ENCODE measurements at places on chromosomes 7 and 10.
A peak's percentile ranks its signal among the peaks of the same experiment; 100 is the strongest.

DNA sequence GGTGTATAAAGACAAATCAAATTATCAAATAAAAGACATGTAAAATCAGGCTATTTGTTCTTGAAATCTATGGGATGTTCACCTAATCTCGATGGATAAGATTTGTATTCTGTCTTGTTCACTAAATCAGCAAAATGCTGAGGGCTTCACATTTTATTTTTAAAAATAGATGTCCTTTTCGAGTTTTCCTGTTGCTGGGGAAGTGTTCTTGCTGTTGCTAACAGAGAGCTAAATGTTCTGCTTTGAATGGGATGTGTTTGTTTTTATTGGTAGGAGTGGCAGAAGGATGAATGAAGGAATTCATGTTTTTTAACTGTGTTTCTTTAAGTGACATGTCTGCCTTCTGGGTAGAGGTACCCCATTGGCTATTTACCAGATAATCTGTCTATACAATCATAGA lies 7.3 kb upstream of the SNX13 start:
- DNase-seq: no peak

GRCh38 chr10:75291805-75292204 lies 56.0 kb upstream of the COMTD1 start:
- no peak for DNase-seq

DNA sequence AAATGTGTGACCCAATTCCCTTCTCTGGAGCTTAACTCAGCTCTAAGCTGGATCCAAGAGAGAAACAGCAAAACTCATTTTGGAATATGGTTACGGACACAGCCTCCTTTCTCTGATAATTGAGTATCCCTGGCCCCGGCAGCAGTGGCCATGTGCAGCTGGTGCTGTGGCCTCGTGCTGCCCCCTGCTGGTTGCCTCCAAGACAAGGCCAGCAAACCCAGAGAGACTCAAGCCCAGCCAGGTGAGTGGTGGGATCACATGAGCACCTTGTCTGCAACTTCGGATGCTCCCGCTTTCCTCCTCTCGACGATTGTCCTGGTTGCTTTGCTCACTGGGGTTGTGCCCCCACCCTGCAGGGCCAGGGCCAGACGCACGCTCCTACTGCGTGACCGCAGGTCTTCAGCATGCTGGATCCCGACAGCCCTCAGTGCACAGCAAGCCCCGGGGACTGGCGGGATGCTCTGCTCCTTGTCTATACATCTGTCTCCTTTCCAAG lies 19.4 kb downstream of the SFTPD start:
- peak; percentile 65 for DNase-seq

- DNase-seq: no peak
Observed at GRCh38 chr7:139232904-139233303, 1.9 kb downstream of the UBN2 start.

DNA sequence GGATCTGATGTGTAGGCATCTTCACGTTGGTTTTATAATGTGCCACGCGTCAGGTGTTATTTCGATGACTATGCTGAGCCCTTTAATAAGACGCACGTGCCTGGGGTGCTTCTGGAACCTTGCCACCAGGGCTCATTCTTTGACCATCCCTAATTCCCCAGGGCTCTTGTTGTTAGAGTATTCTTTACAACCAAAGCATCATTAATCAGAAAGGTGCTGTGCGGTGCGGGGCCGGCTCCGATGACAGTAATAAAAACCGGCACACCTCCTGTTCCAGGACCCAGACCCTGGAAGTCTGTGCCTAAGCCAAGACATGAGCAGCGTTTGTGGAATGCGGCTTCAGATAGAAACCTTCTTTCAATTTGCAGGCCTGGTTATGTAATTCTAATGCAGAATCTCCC lies 58.4 kb downstream of the MGMT start:
- no peak for DNase-seq

DNA sequence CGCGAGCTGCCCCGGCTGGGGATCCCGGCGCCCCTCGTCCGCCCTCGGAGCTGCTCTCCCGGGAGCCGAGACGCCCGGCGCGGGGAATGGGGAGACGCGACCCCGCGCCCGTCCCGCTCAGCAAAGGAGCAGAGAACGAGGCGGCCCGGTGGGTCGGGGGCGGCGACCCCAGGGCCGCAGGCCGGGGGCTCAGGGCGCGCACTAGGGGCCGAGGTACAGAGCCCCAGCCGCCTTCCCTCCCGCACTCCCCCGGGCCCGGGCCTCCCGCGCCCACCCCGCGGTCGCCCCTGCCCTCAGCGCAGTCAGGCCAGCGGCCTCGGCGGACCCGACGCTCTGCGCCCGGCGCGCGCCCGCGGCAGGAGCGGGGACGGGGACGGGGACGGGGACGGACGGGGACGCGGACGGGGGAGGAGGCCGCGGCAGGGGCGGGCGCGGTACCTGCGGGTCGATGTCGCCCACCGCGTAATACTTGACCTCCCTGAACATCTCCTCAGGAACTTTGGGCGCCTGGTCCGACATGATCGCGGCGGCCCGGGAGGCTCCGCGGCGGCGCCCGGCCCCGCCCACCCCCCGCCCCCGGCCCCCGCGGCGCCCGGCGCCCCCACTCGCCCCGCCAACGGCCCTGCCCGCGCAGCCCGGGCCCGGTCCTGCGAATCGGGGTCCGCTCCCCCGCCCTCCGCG lies 373 bp downstream of the PAXIP1 start:
- peak; percentile 18 for DNase-seq

DNA sequence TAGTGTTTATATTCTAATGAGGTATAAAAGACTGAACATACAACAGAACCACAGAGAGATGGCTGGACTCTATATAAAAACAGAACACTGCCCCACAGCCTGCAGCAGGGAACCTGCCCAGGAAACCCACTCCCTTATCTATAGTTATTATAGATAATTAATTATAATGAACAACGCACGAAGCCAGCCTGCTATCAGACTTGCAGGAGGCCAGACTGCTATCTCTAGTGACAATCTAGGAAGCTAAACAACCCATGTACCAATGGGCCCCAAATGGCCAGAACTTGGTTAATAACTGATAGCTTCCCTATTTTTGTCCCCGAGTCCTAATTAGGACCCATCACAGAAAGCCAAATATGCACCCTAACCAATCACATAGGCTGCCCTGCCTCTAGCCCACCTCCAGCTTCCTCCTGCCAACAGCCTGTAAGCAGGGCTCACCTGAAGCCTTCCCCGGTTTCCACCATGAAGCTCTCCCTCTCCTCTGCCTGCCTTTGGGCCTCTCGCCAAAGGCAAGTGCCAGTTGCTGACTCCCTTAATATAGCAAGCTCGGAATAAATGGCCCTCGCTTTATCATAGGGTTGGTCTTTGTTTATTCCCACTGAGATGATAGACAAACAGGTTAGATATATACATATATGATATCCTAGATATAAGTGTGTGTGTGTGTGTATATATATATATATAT lies 74.5 kb downstream of the SYPL1 start:
- DNase-seq: no peak

DNA sequence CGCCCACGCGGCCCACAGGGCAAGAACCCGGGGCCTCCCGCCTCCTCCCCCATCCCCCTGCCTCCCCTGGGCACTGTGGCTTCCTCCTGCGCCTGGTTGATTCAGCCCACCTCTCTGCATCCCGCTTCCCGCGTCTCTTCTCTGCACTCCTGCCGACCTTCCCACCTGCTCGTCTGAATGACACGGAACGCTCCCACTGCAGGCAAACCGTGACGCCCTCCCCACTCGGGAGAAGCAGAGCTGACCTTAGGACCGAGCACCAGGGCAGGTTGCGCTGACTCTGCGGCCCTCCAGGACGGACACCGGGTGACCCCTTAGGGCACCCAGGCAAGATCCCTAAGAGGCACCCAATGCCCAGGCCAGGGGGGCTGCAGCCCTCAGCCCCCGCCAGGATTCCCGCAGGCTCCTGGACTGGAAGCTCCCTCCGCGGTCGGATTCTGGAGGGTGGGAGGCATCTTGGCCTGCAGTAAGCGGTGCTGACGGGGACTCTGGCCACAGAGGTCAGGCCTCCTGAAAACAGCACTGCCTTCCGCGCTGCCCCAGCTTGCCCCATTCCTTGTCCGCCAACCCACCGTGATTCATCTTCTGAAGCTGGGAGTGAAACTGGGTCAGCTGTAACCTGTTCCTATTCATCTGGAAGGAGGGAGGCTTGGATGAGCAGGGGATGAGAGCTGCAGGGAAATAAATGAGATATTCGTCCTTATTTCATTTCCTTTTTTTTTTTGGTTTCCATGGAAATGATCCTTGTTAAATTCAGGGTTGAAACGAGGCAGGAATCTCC lies 990 bp downstream of the CALML3 start:
- no peak for DNase-seq

DNA sequence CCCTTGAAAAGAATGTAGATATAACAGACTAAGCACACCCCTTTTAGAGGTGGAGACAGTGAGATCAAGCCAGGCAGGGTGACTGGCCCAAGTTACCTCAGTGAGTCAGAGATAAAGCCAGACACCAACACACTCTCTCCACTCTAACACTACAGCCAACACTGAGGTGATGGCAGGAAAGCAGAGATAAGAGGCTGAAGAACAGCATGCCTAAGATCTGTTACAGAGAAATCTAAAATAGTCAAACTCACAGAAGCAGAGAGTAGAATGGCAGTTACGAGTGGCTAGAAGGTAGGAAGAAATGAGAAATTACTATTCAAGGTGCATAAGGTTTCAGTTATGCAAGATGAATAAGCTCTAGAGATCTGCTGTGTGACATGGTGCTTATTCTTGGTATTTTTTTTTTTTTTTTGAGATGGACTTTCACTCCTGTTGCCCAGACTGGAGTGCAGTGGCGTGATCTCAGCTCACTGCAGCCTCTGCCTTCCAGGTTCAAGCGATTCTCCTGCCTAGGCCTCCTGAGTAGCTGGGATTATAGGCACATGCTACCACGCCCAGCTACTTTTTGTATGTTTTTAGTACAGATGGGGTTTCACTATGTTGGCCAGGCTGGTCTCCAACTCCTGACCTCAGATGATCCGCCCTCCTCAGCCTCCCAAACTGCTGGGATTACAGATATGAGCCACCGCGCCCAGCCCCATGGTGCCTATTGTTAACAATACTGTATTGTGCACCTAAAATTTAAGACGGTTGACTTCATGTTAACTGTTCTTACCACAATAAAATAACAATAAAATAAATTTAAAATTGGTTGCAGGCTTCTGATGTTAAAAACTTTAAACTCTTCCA lies 28.7 kb downstream of the ICA1 start:
- DNase-seq: no peak

DNA sequence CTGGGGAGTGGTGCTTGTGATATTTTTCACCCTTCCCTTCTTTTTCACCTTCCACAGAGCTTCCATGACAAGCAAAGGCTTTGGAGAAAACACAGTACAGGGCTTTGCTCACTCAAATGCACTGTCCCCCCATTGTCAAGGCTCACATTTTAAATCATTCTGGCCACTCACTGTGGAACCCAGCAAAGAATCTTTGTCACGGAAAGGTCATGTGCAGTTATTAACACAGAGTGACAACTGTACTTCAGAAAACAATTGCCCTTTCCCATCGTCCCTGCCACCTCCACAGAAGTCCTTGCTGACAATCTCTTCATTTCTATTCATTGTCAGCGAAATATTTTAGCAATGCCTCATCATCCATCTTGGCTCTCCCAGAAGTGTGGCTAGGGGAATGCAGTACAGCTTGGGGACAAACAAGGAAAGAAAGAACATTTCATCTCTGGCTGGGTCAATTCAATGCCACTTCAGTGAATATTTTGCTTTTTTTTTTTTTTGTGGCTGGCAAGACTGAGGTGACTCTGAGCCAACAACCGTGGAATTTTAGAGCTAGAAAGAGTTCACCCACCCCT lies 851.0 kb downstream of the KCNMA1 start:
- no peak for DNase-seq

GRCh38 chr10:108783897-108784296 lies 1139.4 kb downstream of the XPNPEP1 start:
- no peak for DNase-seq

DNA sequence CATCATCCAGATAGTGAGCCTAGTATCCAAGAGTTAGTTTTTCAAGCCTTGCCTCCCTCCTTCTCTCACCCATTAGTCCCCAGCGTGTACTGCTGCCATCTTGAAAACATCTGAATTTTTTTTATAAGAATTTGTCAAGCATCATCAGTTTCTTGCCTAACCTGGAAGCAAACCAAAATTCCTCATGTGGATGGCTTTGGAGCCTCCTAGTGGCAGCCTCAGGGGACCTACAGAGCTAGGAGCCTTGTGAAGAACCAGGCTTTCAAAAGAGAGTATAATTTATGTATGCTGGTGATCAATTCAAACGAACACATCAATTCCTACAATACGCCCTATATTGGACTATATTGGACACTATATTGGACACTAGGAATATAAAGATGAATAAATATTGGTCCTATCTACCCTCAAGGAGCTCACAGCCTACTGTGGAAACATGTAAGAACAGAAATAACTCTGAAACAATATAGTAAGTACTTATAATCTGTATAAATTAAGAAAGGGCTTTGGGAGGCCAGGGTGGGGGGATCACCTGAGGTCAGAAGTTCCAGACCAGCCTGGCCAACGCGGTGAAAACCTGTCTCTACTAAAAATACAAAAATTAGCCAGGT lies 63.4 kb downstream of the HPSE2 start:
- no peak for DNase-seq

DNA sequence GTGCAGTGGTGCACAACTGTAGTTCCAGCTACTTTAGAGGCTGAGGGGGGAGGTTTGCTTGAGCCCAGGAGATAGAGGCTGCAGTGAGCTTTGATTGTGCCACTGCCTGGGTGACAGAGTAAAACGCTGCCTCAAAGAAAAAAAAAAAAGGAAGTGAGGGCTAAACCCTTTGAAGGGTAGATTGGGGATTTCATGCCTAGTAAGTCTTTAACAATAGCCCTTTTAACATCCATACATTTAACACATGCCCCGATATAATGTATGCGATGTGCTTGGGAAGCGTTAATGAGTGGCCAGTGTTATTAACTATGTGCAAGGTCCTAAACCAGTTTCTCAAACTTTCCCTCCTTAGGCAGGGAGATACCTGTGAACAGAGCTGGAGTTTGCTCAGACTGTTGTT lies 229.2 kb upstream of the HPS1 start:
- no peak for DNase-seq

- DNase-seq: no peak
Observed at GRCh38 chr7:132485600-132486273, 90.5 kb downstream of the PLXNA4 start.

- DNase-seq: no peak
Observed at GRCh38 chr10:76049581-76050290, 618.3 kb downstream of the LRMDA start.

GRCh38 chr7:27484451-27484850 lies 178.2 kb downstream of the HIBADH start:
- no peak for DNase-seq

GRCh38 chr7:27165996-27166530 lies 726 bp upstream of the HOXA9 start:
- no peak for DNase-seq

- no peak for DNase-seq
Observed at GRCh38 chr7:31087351-31087750, 35.2 kb downstream of the ADCYAP1R1 start.
